Caki2 (cell line): ENCODE measurements at places on chromosomes 7 and 10.

DNA sequence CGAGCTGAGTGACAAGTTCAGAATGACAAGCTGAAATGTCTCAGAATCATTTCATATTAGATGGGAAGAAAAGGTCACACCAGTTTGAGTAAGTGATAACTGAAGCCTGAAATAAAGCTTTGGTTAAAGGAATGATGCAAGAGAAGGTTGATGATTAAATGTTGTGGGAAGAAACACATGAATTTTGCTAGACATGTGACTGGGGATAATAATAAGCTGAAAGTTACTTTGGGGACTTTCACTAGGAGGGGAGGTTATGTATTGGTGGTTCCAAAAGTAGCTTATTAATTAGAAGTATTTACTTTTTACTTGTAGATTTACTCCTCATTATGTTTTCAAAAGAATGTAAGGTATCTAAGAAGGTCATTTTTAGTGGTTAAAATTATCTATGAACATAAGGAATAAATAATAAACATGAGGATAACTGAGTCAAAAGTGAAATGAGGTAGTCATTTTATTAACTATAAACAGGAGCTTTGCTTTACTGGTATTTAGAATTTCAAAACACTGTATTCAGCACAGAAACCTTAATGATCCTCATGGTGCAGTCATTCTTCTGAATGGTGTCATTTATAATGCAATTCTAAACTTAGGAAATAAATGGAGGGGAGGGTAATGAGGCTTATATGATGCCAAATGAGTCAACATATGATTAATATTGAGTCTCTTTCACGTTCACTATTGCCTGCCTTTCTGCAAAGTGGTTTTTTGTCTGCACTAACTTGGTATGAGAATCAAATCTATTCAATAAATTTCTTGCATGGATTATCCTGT, 63.7 kb downstream of the PRKG1 start:
- no peak for DNase-seq

GRCh38 chr7:44808914-44809393, 12.5 kb downstream of the PPIA start:
- DNase-seq = no peak

DNA sequence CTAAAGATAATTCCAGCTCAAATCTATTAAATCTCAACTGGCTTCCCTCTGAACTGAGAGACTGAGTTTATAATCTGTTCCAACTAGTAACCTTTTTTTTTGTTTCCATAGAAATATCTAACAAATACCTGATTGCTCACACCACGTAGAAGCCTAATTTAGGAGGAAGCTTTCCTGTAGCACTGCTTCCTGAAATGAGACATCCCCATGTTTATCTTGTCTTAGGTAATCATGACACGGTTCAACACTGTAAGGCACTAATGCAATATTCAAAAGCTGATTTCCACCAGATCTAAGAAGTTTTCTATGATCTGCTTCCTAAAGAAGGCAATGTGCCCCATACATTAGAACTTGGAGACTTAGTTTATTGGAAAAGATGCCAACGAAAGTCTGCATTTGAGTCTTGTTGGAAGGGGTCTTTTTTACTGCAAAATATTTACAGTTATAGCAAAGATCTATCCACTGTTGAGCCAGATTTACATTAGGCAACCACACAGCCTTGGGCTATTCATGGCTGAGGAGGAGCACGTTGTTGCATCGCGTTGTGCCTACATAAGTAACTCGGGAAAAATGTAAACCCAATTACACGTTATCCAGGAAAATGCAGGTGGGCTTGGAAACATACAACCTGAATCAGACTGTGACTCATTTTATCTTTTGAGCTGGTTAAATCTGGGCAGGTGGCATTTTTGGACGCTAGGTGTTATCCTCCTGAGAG, 66.3 kb downstream of the VIPR2 start:
- no peak for DNase-seq

DNA sequence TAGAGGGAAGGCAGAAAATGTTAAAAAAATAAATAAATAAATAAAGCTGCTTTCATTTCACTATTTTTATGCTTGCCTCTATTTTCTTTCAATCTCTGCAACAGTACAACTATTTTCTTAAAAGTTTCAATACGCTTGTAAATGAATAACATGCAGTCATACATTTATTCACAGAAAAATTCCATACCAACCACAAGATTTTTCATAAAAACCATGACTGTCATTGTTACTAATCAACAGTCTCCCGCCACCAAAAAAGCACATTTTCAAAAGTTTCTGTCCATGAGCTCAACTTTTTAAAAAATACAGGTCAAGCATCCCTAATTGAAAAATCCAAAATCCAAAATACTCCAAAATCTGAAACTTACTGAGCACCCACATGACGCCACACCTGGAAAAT, 5.3 kb downstream of the PARD3 start:
- no peak for DNase-seq

GRCh38 chr10:106402458-106402857, 762.0 kb downstream of the SORCS1 start:
- DNase-seq = no peak

DNA sequence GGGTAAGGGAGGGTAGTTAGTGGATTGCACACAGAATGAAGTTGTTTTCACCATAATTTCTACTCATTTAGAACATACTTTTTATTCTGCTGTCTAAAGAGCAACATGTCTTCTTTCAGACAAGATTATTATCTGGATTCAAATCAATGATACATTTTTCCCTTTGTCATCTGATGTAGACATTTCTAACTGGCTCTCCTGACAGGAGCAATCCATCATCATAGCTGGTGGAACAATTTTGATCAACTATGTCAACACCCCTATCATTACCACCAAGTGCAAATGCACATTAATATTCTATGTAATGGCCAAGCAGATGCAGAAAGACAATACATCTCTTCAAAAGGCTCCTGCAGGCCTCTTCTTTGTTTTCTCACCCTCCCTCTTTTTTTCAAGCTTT, 672.9 kb upstream of the LRRTM3 start:
- no peak for DNase-seq

- no peak for DNase-seq
These were observed 290.5 kb upstream of the LRGUK start for GRCh38 chr7:133836666-133837065.

GRCh38 chr10:72058989-72059842, 29.1 kb downstream of the SPOCK2 start:
- DNase-seq = no peak

- DNase-seq = peak; percentile 14
These were observed 928 bp upstream of the CSTF2T start for GRCh38 chr10:51700228-51700817.
